ENCODE measurements at places on chromosomes 11 and 22.
A peak's percentile ranks its signal among the peaks of the same experiment; 100 is the strongest.

DNA sequence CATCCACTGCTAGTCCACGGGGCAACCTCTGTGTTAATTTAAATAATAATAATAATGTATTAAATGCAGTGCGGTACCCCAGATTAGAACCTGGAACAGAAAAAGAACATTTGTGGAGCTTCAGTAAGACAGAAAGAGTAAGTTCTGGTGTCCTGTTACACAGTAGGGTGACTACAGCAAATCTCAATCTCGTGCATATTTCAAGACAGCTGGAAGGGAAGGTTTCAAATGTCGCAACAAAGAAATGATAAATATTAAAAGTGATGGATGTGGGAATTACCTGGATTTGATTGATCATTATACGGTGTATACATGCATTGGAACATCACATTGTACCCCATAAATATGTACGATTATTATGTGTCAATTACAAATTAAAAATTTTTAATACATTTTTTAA, 1.7 kb upstream of the RAC2 start:
- DNase-seq, result no peak

GRCh38 chr22:23180893-23181720, 798 bp downstream of the BCR start:
- DNase-seq, result no peak

GRCh38 chr11:111153194-111153593, 92.3 kb upstream of the POU2AF2 start:
- no peak for DNase-seq

DNA sequence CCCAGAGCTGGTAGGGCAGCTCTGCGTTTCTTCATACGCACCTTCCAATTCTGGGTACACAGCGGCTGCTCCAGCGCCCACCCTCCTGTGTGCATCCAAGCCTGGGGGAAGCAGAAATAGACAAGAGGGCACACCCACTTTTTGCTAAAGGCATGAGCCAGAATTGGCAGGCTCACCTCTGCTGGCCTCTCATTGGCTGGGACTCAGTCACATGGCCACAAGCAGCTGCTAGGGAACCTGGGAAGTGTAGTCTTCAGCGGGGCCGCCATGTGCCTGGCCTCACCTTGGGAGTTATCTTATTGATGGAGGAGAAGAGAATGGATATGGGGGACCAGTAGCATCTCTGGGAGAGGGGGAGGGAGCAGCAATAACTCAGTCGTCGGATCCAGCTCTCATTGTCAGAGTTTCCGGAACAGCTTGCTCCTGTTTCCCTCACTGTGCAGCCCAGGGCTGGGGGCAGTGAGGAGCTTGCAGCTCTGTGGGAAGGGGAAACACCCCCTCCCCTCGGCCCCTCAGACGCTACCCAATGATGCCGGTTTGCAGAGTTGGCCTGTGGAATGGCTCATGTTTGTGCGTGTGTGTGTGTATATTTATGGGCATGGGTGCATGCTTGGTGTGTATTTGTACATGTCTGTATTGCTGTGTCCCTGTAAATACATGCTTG, 11.8 kb upstream of the MIEF1 start:
- peak; percentile 90 for DNase-seq

DNA sequence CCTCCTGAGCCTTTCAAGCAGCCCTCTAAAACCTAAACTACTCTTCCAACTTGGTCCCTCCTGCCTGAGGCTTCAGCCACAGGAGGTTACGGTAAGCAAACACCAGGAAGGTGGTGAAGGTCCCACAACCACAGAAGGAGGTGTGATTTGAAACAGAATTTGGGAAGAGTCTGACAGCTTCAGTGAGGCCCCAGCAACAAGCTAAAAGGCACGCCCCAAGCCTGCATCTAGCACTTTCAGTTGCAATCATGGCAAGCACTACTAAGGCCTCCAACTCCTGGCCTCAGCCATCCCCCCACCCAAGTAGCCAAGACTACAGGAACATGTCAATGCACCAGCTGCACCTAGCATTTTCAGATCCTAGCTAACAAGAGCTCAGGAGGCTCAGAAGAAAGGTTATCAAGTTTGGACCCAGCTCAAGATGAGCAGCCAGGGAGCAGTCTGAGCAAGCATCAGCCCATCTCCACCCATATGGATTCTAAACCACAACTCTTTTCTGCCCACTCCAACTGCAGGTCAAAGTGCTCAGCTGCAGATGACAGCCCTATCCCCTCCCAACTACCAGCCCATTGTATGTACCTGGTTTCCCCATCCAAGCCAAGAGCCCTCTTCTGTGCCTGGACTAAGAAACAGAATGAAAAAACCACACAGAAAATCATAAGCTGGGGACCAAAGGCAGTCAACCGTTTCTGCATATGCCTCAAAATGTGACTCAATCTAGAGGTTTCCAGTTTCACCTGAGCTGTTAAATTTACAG, 10.4 kb upstream of the AHNAK start:
- DNase-seq, result no peak

DNA sequence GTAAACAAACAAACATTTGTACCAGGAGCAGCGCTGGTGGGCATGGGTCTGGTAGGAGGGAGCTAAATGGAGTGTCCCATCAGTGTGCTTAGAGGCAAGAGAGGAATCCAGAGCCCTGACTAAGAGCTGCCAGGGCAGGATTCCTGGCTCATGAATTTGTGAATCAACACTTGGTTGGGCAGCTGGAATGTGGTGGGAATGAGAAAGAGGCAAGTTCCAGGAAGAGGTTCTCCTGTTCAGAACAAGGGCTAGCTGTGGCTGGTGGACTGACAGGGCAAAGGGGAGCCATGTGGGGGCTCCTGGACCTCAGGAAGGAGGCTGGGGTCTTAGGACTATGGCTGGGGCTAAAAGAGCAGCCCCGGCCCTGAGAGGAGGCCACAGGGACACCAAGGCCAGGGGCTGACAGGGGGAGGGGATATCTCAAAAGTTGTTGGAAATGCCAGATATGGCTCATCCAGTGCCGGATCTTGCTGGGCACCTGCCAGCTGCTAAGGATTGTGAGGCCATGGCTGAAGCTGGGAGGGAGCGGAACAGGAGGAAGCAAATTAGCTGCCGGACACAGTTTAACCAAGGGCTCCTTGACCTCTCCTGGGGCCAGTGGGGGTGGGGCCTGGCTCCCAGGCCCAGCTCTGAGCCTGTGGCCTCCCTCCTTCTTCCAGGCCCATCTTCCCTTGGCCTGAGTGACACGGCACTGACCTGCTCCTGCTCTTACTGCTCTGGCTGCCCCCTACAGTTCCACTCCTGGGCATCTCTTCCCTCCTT, 14.6 kb upstream of the P2RY6 start:
- no peak for DNase-seq

- DNase-seq, result no peak
Observed at GRCh38 chr11:115499891-115500290, 4.3 kb downstream of the CADM1 start.

DNA sequence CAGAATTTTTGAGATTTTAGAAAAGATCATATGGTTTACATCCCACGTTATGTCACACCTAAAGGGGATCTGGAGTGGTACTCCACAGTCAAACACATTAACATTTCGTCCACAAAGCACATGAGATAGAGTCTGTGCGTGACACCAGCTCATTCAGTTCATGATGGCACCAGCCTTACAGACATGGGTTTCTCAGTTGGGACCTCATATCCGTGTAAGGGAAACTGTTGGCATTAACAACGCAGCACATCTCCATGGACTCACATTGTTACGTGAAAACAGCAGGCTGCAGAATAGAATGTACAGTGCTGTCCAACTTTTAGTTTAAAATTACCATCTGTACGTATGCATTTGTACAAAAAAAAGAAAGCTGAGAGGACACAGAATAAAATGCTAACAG, 14.0 kb downstream of the RIC8A start:
- DNase-seq, result no peak

DNA sequence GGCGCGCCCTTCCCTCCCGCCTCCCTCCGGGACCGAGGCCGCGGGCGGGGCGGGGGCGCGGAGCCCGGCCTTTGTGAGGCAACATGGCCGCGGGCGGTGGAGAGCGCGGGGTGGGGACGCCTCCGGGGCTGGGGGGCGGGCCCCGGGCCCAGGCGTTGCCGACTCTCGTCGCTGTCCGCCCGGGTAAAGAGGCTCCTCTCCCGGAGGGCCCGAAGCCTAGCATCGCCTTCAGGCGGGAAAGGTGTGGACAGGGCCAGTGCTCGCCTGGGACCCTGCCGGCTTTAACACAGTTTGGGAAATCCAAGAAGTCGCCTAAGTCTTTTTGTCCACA, 369 bp downstream of the DGCR8 start:
- peak; percentile 77 for DNase-seq

All from BE2C (cell line).